ENCODE measurements at places on chromosomes 3 and 15.

GRCh38 chr3:105409364-105409763, 42.7 kb downstream of the ALCAM start:
- no peak for DNase-seq

- no peak for DNase-seq
Measured at GRCh38 chr3:131658115-131658514, 155.3 kb upstream of the MRPL3 start.

DNA sequence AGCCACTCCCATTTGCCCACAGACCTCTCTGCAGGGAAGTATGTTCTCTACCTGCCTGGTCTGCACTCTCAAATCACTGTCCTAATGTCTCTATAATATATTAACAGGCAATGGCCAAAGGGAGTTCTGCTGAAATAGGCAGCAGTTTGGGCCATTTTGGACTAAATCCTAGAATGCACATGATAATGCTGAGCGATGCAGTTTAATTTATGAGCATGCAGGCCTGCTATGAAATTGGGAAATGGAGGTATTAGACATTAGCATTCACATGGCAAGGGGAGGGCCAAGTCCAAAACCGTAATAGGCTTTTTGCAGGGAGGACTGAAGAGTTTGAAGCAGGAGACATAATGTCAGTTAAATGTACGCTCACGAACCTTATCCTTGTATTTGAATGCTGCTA, 31.3 kb downstream of the NMNAT3 start:
- no peak for DNase-seq

- peak; percentile 42 for DNase-seq
Measured at GRCh38 chr3:43231276-43232000, 54.9 kb upstream of the SNRK start.

DNA sequence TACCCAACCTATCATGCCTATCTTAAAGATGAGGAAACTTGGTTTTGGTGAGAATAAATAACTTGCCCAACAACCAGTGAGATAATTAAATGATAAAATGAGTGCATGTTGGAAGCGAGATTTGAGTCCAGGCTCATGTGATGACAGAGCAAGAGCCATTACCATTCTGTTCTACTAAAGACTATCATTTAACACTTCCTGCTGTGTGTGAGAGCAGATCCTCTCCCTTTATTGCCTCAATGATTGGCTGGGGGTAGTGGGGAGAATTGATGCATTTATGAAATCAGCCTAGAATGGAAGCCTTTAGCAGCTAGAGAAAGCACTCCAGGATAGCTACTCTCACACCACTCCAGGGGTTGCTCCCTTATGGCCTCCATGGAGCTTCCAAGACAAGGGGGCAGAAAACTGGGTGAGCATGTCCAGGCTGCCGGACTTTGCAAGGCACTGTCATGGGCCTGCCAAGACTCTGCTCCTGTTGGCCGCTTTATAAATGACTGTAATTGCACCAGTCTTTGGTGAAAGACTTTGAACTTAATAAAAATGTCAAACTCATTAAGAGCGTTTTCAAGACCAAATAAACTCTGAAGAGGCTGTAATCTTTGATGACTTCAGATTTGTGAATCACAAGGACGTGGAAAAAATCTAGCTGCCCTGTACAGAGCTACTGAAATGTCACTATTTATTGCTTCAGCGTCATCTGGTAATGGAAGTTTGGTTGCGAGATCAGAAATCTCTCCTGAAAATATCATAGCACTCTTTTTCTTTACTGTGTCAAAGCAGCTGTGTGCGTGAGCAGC, 209.1 kb upstream of the NR2E3 start:
- no peak for DNase-seq
